ENCODE measurements at places on chromosomes 6 and 20.

DNA sequence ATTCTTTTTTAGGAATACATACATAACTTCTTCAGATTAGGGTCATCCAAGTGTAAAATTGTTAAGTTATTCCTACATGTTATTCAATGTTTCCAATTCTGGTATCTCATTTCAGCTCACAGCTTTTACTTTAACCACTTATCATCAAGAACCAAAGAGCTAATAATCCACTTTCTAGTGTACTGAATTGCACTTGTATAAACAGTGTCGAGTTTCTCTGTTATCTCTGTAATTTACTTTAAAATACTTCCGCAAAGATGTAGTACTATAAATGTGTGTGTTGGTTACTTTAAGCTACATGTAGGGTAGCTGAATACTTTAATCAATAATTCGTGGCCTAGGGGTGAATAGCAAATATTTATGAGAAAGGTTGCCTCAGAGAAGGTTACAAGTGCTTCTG lies 8.8 kb upstream of the GJA1 start:
- no peak for DNase-seq

- DNase-seq = no peak
These were observed 5.6 kb downstream of the CD93 start for GRCh38 chr20:23080521-23080920.

DNA sequence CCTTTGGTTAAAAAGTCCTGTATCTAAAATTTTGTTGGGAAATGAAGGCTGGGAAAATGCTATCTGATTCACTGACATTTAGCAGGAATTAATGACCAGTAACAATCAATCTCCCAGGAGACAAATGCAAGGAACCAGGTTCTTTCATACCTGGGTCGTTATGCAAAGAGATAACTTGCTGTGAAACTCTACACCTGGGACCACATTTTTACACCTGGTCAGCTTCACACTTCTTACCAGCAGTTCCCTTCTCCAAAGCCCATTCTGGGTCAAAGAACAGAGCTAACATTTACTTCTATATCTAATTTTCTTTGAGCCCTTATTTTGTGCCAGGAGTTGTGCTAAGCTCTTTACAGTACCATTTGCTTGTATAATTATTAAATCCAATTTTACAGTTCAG lies 27.4 kb upstream of the STXBP5 start:
- DNase-seq = no peak

GRCh38 chr6:1767481-1768246 lies 157.9 kb downstream of the FOXC1 start:
- DNase-seq = no peak

DNA sequence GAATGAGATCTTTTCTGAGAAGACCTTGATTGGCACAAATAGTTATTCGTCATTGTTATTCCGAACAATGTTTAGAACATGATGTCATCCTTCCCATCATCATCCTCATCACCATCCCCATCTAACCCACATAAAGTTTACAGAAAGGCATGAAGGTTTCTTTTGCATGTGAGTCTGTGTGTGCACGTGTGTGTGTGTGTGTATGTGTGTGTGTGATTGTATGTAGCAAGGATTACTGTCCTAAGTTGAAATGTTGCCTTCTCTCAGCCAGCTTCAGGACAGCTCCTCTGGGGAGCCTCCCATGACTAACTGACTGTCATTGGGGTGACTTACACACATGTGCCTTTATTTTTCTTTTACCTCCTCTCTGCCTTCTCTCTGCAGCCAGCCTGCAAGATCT lies 113.5 kb downstream of the SLC22A3 start:
- DNase-seq = peak; percentile 26

- no peak for DNase-seq
These were observed 429.6 kb upstream of the PLCB4 start for GRCh38 chr20:8639112-8639778.

DNA sequence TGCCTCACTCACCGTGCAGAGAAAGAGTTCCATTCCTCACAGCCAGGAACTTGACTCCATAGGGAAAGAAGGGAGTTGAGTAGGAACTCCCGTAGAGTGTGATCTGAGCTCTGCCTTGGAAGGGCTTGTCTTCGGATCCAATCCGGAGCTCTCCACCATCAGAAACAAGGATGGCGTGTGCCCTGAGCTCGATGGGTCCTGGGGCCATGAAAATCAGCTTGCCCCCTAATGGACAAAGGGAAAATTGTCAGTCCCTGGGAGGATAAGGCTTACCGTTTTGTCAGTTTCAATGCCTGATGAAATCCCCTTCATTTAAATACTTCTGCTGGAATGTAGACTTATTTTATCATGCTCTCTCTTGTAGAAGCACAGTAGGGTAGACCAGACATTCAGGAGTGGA lies 153.3 kb downstream of the PKHD1 start:
- DNase-seq = no peak

GRCh38 chr6:56046576-56046975 lies 171.2 kb upstream of the BMP5 start:
- DNase-seq = no peak

- no peak for DNase-seq
These were observed 4.1 kb upstream of the TOX2 start for GRCh38 chr20:43910564-43910963.

- DNase-seq = no peak
These were observed 143.4 kb downstream of the ADGRB3 start for GRCh38 chr6:68778356-68779020.

GRCh38 chr6:37491830-37492208 lies 7.9 kb downstream of the CCDC167 start:
- no peak for DNase-seq

- no peak for DNase-seq
These were observed 17.0 kb downstream of the RAB32 start for GRCh38 chr6:146560607-146561006.

- no peak for DNase-seq
These were observed 8.6 kb upstream of the BPIFB6 start for GRCh38 chr20:33022694-33023438.

DNA sequence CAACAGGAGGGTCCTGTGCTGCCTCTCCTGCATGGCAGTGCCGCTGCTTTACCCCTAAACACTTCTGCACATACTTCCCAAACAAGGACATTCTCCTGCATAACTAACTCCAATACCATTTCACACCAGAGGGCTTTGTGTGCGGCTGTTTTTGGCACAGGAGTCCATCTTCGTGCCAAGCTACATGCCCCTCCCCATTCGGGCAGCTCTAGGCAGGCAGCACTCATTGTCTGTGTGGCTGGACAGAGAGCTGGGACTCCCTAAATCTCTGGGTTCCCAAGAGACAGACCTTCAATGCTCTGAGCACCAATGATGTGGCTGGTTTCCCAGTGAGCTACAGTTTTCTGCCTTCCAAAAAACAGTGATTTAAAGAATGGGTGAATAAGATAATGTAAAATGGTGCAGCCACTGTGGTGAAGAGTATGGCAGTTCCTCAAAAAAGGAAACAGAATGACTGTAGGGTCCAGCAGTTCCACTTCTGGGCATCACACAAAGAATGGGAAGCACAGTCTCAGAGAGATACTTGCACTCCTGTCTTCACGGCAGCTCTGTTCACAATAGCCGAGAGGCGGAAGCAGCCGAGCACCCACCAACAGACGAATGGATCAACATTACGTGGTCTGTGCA lies 80.3 kb upstream of the DUSP22 start:
- no peak for DNase-seq

DNA sequence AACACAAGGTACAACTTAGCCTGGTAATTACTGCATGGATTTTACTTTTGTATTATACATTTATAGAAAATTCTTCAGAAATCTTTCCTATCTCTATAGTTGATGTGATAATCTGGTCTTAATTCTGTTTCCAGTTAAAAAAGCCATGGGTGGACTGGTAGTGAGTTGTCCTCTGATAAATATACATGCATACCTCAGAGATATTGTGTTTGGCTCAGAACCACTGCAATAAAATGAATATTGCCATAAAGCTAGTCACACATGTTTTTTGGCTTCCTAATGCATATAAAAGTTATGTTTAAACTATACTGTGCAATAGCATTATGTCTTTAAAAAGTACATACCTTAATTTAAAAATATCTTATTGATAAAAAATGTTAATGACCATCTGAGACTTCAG lies 708.6 kb upstream of the MARCKS start:
- no peak for DNase-seq

DNA sequence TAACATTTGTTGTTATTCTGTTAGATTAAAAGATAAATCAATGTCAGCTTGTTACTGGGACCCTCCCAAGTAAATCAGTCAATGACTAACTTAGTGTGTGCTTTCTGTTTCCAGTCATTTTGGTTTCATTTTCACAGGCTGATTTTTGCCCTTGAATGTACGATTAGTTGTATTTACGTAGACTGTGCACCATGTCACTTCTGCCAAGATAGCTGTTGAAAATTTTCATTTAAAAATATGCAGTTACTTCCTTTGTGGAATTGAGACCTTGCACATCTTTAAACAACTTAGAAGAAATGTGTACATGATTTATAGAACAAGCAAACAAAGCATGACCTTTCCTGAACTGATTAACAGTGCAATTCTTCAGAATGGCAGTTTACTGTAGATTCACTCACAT lies 944.8 kb upstream of the CITED2 start:
- DNase-seq = no peak

DNA sequence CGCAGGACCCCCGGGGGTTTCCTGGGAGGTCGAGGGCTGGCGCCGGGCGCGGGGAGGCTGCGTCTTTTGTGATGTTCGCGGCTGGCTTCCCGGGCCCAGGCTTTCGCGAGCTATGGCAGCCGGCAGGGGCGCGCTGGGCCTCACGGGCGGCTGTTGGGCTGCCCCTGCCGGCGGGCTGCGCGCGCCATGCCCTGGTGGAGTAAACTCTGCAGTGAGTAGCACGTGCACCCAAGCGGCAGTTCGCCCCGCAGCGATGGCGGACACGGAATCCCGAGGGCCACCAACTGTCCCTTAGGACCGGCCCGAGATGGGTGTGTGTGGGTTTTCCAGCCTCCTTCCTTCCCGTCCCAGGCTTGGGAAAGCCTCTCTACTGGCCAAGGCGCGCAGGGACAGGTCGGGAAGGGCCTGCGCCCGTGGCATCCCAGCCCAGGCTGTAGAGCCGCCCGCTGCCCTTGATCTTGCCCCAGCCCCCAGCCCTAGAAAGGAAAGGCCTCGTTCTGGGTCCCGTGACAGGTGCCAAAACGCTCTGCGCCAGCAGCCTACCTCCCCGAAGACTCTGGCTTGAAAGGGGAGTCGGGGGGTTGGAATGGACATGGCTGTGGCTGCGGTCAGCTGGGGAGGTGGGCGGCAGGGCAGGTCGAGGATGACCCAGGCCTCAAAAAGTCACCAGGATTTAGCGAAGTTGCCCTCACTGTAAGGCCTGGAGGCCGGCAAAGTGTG lies 49.7 kb downstream of the ZBTB2 start:
- DNase-seq = no peak

GRCh38 chr6:104118274-104118673 lies 741.4 kb downstream of the HACE1 start:
- DNase-seq = no peak

GRCh38 chr6:43873806-43874714 lies 104.0 kb downstream of the VEGFA start:
- DNase-seq = no peak

GRCh38 chr6:63478734-63479133 lies 93.5 kb upstream of the LOC128125822 start:
- DNase-seq = no peak

DNA sequence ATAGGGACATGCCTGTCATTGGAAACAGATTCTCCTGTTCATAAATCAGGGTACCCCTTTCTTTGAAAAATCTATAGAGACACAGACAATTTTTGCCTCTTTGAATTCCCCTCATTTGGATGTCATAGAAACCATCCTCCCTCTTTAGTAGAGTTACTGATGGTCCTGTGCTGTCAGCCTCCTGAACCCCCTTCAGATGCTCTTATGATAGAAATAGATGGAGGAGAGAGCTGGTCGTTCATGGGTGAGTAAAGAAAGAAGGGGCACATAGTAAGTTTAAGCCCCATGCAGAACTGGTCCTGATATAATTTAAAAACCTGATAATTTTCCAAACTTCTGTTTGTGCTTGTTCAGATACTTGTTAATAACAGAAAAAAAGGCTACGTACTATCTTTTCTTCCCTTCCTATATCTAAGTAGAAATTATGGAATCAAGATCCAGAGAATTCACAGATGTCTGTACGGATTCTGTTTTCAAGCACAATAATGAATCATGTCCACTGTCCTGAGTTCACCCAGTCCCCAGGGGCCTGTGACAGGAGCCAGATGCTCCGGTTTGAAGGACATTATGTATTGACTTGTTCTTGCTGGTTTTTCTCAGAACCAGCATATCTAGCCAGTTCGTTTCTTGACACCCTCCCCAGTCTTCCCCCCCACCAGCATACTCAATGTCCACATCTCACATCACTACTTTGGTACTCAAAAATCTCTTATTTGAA lies 78.1 kb downstream of the NCOA7 start:
- no peak for DNase-seq

DNA sequence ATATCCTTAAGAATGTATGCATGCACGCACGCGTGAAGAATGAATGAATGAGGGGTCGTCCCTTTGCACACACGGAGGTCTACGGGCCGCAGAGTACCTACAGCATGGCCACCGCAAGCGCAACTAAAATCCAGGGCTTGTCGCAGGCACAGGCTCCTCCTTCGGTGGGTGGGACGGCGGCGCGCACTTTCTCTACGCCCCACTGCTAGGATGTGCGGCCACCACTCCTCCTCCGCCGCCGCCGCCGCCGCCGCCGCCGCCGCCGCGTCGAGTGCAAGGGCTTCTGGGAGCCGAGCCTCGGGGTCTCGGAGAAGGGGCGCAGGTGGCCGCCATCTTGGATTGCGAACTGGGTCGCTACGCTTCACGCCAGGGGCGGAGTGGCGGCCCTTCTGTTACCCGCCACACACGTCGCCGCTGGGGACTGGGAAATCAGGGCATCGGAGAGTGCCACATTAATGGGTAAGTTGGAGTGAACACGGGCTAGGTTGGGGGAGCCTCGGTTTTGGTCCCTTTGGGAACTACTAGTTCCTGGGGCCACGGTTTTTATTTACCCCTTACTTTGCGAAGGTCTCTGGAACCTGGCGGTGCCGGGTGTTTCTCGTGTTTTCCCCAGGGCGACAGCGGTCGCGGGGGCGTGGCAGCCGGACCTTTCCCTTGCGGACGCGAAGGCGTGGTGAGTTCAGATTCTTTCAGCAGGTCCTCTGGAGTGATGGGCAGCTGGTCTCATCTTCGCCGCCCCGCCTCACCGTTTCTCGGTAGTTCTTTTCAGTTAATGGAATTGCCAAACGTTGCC lies at the start of gene KPNA5:
TSS of gene KPNA5 (plus strand) at position 332 of the 793 bp plus-strand sequence. CDS start at position 456, 124 bp downstream.
- peak; percentile 91 for DNase-seq

GRCh38 chr20:46040902-46041535 lies 12.0 kb downstream of the SLC12A5 start:
- DNase-seq = no peak

DNA sequence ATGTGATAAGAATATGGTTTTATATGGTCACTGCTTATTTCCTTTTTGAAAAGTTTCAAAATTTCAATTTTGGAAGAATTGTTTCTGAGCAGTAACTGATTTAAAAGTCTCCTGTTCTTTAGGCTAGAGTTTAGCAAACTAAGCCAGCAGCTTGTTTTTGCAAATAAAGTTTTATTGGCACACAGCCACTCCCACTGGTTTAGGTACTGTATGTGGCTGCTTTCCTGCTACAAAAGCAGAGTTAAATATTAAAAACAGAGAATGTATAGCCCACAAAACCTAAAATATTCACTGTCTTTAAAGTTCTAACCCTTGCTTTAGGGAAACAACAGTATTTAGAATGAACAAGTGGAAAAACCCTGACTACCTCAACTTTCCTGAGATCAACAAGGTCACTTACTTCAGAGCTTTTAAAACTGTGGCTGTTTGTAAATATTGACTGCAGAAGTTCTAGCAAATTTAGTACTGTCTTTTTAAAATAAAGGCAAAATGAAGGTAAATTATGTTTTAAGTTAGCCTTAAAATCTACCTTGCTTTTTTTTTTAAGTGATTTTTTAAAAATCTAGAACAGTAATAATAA lies 104.1 kb downstream of the B3GAT2 start:
- no peak for DNase-seq

- no peak for DNase-seq
These were observed 862 bp upstream of the SOBP start for GRCh38 chr6:107488875-107489635.

All from CD4-positive, alpha-beta T cell treated with Interleukin-21 for 1 hour (primary cell).